ENCODE measurements at places on chromosomes 12 and 14. TPM values are rescaled to one million over a fixed set of nuclear protein-coding genes. Genes with fewer than 3 reads are reported as not detected.

GRCh38 chr12:32757157-32757556 is 1.5 kb upstream of the YARS2 start:
- H3K27me3 ChIP-seq, result no peaks in the 10 kb centered on the region
- peaks cover 12% of the 10 kb centered on the region for H3K4me1 ChIP-seq
- no peak overlapping the region for H3K27ac ChIP-seq
- H3K36me3 ChIP-seq, result peaks cover 11% of the 10 kb centered on the region
- no peak for DNase-seq
- H3K4me3 ChIP-seq, result no peak overlapping the region

The PAPLN gene
- 5.3 TPM for total RNA-seq

The DTD2 gene
- total RNA-seq, result 46.0 TPM

The STON2 gene
- total RNA-seq, result 49.6 TPM

DNA sequence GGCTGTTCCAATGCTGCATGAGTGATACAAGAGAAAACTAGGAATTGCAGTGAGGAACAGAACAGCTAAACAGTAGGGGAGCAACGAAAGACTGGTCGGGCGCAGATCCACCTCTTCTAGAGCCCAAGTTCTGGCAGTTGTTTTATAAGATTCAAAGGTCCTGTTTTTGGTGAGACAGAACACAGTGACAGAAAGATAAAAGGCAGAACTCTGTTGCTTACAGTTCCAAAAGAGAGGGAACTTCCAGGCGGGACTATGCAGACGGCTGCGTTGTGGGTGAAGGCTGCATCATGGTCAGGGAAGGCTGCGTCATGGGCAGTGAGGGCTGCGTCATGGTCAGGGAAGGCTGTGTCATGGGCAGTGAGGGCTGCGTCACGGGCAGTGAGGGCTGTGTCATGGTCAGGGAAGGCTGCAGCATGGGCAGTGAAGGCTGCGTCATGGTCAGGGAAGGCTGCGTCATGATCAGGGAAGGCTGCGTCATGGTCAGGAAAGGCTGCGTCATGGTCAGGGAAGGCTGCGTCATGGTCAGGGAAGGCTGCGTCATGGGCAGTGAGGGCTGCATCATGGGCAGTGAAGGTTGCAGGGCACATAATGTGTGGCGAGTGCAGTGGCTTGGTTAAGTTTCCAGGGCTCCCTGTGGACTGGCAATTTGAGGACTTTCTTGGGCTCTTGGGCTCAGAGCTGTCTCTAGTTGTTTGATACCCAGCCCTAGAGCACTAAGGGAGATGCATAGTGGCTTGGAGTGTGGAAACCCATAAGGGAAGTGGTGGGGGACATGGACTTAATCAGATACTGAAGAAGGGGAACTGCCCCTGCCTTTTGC is 619.9 kb downstream of the AACS start:
- H3K27ac ChIP-seq, result no peak overlapping the region
- DNase-seq, result peak; percentile 69
- no peaks in the 10 kb centered on the region for H3K4me1 ChIP-seq

GRCh38 chr14:89190765-89191513 is 226.1 kb downstream of the FOXN3 start:
- no peaks in the 10 kb centered on the region for H3K36me3 ChIP-seq
- no peaks in the 10 kb centered on the region for H3K27me3 ChIP-seq
- peaks cover 8% of the 10 kb centered on the region for H3K4me1 ChIP-seq
- H3K27ac ChIP-seq, result no peak overlapping the region
